GM13977 (cell line): ENCODE measurements at places on chromosomes 7 and 10.

GRCh38 chr7:121520911-121521310 is 124.8 kb upstream of the FAM3C start:
- no peak for DNase-seq

DNA sequence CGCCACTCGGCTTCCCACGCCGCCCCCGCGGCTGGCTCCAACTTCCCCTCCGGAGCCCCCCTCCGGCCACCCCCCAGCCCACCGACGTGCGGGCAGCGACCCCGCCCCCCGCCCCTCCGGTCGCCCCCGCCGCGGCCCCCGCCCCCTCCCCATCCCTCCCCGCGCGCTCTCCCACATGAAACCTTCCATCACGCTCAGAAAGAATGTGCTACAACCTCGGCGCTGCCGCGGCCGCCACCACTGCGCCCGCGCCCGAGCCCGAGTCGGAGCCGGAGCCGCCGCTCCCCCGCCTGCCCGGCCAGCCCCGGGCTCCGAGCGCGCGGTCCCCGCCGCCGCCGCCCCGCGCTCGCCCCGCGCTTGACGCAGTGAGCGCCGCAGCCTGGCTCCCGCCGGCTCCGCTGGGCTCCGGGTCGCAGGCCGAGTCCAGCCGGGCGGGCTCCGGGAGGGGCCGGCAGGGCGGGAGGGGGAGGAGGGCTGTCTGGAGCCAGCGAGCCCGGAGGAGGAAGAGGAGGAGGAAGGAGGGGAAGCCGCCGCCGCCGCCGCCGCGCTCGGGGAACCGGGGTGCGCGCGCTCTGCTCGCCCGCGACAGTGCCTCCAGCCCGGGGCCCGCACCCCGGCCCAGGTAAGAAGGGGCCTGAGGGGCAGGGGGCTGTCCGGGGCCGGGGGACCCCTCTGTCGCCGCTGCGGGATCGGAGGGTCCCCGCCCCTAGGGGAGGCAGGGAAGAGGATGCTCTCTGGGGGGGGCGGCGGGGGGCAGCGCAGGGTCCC is 4.3 kb upstream of the ELFN1 start:
- peak; percentile 73 for DNase-seq

DNA sequence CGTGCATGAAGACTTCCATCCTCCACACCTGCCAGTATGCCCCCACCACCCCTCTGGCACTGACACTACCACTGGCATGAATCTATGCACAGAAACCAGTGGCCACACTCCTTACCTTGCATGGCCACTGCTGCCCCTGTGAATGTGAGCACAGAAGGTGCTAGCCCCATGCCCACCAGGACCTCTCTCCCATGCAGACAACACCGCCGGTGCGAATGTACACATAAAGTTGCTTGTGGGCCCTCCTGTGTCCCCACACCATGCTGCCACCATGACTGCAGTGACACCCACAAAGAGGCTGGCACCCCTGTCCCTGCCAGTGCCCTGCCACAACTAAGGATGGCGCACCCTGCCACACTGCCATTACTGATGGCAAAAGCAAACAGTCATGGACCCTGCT is 289.5 kb upstream of the KCND2 start:
- DNase-seq, result no peak

- DNase-seq, result no peak
Measured at GRCh38 chr7:136966825-136967224, 98.4 kb downstream of the CHRM2 start.

DNA sequence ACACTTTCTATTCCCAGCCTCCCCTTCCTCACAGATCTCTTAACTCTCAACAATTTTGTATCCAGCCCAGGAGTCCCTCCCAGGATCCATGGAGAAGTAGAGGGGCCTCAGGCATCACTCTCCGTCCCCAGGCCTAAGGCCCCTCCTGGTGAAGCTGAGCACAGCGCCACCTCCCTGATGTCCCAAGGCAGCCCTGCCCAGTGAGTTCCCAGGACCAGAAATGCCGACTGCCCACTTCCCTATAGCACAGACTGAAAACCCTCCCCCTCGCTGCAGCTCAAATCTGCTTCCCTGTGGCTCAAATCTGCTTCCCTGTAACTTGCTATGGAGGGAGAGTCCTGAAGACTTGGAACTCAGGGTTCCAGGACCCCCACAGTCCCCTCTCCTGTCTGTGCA is 35.6 kb downstream of the YKT6 start:
- no peak for DNase-seq

DNA sequence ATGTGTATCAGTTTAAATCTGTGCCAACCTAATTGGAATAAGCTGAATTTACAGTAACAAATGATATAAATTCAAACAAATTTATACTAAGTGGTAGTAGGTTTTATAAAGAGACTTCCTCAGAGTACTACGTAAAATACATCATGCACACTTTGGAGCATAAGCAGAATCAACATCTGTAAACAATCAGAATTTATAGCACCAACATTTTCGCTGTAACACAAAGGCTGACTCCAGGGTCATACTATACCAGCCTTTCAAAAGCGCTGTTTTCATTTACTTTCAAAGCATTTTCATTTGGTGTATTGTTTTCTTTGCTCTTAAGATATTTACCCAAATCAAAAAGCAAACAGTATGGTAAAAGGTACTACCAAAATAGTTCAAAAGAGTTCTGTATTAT is 29.3 kb upstream of the TMEM168 start:
- no peak for DNase-seq

DNA sequence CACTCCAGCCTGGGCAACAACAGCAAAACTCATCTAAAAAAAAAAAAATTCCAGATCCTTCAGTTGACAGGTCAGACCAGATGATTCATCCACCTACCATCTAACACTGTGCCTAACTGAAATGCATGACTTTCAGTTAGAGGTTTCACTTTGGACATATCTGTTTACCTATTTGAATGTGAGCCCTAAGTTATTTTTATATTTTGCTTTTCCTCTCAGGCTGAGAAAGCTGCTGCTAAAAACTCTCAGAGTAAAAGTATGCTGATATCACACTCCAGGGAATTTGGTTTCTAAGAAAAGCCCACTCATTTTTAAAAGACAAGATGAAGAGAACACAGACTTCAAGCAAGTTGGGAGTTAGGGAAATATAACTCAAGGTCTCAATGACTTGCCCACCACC is 126.0 kb downstream of the SGMS1 start:
- DNase-seq, result peak; percentile 51

DNA sequence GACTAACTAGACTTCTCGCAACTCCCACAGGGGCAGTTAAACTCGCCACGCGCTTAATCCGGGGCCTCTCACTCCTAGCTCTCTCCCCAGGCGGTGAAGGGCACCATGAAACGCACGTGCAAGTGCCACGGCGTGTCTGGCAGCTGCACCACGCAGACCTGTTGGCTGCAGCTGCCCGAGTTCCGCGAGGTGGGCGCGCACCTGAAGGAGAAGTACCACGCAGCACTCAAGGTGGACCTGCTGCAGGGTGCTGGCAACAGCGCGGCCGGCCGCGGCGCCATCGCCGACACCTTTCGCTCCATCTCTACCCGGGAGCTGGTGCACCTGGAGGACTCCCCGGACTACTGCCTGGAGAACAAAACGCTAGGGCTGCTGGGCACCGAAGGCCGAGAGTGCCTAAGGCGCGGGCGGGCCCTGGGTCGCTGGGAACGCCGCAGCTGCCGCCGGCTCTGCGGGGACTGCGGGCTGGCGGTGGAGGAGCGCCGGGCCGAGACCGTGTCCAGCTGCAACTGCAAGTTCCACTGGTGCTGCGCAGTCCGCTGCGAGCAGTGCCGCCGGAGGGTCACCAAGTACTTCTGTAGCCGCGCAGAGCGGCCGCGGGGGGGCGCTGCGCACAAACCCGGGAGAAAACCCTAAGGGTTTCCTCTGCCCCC is 19.5 kb downstream of the WNT8B start:
- DNase-seq, result peak; percentile 77

- no peak for DNase-seq
Measured at GRCh38 chr7:50272808-50273207, 31.7 kb upstream of the IKZF1 start.

DNA sequence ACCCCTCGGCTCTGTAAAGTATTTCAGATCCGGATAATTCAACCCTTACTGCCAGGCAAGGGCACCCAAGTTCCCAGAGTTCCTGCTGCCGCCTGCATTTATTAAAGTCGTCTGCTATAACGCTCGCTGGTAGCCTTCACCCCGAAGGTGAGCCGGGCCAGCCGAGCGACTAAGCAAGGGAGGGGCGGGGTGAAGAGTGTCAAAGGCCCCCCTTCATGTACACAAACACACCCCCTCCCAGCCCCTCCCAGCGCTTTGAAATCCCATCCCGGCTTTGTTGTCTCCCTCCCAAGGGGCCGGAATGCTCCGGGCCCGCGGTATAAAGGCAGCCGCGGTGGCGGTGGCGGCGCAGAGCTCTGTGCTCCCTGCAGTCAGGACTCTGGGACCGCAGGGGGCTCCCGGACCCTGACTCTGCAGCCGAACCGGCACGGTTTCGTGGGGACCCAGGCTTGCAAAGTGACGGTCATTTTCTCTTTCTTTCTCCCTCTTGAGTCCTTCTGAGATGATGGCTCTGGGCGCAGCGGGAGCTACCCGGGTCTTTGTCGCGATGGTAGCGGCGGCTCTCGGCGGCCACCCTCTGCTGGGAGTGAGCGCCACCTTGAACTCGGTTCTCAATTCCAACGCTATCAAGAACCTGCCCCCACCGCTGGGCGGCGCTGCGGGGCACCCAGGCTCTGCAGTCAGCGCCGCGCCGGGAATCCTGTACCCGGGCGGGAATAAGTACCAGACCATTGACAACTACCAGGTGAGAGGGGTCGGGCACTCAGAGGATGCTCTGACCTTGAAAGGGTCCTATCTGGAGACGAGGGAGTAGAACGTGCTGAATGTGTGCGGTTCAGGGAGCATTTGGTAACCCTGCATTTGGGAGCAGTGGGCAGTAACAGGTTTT is at the start of gene DKK1:
Gene DKK1 (plus strand): TSS at position 349 of the 889 bp plus-strand sequence. CDS start 154 bp downstream, at position 503.
- peak; percentile 28 for DNase-seq

- no peak for DNase-seq
Measured at GRCh38 chr7:41058986-41059741, 643.7 kb downstream of the INHBA start.

- no peak for DNase-seq
Measured at GRCh38 chr7:83117466-83117865, 45.2 kb downstream of the PCLO start.

GRCh38 chr10:78467496-78468106 is 433.9 kb downstream of the RPS24 start:
- DNase-seq, result no peak

- DNase-seq, result no peak
Measured at GRCh38 chr10:60733517-60733822, 44.8 kb upstream of the CDK1 start.

- DNase-seq, result no peak
Measured at GRCh38 chr10:34872820-34873219, 57.7 kb upstream of the PARD3 start.

GRCh38 chr7:39027491-39027890 is 49.8 kb downstream of the POU6F2 start:
- DNase-seq, result no peak

GRCh38 chr10:117631276-117632145 is 89.0 kb downstream of the EMX2 start:
- no peak for DNase-seq

- DNase-seq, result no peak
Measured at GRCh38 chr10:122561792-122562191, 1.2 kb downstream of the DMBT1 start.
